ENCODE measurements at places on chromosomes 7 and 10.

DNA sequence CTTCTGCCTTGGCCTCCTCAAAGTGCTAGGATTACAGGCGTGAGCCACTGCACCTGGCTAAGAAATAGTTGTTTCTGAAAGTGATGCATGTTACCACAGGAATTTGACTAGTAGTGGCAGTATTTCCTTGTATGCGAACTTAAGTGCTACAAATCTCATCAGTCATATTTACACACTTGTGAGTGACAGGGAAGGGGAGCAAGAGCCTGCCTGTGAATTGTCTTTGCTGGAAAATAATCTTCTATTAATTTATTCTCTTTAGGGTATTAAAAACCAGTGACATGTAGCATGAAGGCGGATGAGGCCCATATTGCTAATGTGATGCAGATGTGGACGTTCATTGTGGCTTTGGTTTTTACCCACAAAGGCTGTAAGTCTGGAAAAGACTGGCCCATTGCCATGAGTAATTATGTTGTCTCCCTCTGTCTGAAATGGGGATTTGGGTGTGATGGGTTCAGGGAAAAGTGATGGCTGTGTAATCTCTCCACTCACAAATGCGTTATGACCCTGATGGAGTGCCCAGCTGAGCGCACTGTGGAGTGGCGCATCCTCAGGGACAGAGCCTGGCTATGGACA, 97.6 kb downstream of the CCNY start:
- DNase-seq = no peak

GRCh38 chr10:110035070-110035921, 27.5 kb downstream of the ADD3 start:
- DNase-seq = no peak

GRCh38 chr7:134758981-134759380, 20.5 kb upstream of the CALD1 start:
- DNase-seq = no peak

DNA sequence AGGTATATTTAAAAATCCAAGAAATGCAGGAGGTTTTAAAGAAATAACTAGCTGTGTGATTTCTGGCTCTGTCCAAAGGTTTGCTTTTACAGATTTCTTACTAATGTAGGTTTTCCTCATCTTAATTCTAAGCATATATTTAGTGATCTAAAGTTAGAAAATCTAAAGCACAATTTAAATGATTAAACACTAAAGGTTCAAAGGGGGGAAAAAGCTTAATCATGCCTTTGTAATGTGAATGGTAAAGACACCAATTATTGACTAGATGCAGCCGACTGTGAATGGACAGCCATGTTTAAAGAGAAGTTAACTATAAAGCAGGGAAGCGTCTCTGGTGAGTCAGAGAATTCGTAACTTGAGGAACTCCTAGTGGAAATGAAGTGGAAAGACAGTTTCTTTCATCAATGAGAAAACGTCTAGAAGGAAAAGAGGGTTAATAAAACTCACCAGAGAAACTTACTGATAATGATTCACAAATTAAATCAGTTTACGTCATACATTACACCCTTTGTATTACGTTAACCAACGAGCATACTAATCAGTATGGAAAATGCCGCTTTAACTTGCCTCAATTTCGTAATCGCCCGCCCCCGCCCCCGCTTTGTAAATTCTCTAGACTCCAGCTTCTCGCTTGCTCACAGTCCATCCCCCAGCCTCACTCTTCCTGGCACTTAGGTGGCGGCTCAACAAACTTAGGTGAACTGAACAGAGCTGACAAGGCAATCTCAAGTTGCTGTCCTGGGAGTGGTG, 1.1 kb upstream of the HBP1 start:
- peak; percentile 81 for DNase-seq

- no peak for DNase-seq
These were observed 9.0 kb upstream of the CFTR start for GRCh38 chr7:117470777-117471176.

DNA sequence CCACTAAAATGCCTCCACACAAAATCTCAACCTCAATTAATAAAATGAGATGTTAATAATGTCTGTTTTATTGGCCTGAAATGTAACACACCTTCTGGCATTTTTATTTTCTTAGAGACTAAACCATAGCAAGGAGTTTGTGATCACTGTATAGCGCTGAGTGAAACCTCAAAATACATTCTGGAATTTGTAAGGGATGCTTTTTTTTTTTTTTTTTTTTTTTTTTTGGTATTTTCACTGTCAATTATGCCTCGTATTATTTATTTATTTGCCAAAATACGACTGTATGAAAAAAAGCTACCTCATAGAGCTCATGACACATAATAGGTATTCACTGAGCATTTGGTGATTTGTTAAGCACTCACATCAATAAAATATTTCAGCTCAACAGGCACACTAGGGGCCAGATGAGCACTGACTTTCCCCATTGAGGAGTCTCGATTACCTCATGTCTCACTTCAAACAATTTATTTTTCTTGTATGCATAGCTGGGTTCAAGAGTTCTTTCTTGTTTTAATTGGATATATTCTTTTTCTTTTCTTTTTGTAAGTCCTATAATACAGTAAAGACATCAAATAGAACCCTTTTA, 36.5 kb downstream of the SEMA3C start:
- no peak for DNase-seq

GRCh38 chr7:10034843-10035556, 938.7 kb upstream of the PHF14 start:
- DNase-seq = no peak

DNA sequence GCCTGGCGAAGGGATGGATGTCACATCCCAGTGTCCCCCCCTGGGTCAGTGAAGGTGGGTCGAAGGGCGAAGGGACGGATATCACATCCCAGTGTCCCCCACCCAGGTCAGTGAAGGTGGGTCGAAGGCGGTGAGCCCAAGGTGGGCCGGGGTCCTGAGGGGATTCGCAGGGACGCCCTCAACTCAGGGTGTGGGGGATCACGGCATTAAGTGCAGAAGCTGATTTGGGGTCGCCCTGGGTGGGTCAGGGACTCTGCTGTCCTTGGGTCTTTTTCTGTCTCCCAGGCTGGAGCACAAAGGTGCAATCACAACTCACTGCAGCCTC, 21.9 kb downstream of the ADAP1 start:
- DNase-seq = no peak

DNA sequence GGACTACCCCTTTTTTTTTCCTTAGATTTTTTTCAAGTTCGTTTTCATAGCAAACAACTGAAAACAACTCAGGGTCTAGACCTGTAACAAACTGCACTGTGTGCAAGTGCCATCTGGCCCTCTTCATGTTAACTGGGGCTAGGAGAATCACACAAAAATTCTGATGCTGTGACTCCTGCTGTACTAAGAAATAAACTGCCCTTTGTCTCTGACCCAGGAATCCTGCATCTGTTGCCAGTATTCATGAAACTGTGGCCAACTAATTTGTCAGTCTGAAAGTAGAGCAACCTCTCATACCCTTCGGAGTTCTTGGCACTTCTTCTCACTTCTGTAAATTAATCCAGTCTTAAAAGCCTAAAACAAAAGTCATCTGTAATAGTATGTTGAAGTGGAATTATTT, 218.4 kb upstream of the PCDH15 start:
- peak; percentile 58 for DNase-seq

GRCh38 chr7:25586513-25586912, 358.2 kb upstream of the NPVF start:
- no peak for DNase-seq

DNA sequence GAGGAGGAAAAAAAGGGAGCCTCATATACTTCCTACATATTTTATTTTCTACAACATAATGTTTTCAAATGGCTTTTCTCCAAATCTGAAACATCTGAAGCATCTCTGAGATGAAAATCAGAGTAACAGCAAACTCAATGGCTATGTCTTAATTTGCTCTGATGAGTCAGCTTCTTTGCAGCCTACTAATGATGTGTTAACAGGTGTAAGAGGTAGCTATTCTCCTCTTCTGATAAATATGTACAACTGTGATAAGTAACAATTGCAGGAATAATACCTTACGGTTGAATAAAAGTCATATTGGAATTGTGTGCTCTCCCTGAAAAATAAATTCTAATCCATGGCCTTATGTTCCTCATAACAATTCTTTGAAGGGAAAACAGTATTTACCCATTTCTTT, 45.2 kb downstream of the GNAT3 start:
- no peak for DNase-seq

DNA sequence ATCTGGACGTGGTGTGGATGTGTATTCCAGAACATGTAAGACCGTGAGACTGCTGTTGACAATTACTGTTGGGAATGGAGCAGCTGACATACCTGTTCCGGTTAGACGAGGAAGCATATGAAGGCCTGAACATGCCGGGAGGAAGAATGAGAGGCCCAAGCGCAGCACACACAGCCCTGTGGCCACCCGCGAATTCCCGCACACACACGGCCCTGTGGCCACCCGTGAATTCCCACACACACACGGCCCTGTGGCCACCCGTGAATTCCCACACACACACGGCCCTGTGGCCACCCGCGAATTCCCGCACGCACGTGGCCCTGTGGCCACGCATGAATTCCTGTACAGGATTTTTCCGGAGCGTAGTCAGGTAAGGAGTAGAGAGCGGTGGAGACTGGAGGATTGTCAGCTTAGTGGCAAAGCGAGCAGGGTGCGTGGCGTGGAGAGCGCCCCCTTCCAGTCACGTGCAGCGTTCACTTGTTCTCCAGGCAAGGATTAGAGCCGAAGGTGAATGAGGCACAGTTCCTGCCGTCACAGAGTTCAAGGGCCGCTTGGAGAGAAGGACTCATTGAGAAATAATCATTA, 9.5 kb upstream of the SUN1 start:
- no peak for DNase-seq

GRCh38 chr10:13998163-13998835, 332.4 kb downstream of the FRMD4A start:
- no peak for DNase-seq

GRCh38 chr10:77463967-77464745, 173.5 kb downstream of the KCNMA1 start:
- DNase-seq = no peak

DNA sequence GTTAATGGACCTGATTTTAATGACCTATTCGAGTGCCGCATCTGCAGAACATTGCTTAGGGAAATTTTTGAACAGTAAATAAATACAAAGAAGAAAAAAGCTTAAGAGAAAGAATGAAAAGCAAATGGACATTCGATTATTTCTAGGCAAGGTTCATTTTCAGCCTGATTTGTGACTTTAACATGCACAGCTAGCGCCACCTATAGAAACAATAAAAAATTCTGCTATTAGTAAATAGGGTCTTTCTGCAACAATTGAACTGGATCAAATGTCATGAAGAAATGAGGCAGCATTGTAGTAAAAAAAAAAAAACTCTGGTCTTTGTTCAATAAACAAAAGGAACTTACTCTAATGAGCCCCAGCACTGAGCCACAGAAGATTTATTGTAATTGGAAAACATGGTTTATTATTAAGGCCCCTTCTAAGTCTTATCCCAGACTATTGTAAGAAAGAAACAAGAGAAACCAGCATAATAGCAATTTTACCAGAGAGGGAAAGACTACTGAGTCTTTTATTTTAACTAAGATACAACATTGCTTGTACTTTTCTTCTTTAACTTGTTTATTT, 41.4 kb upstream of the GHITM start:
- peak; percentile 10 for DNase-seq

DNA sequence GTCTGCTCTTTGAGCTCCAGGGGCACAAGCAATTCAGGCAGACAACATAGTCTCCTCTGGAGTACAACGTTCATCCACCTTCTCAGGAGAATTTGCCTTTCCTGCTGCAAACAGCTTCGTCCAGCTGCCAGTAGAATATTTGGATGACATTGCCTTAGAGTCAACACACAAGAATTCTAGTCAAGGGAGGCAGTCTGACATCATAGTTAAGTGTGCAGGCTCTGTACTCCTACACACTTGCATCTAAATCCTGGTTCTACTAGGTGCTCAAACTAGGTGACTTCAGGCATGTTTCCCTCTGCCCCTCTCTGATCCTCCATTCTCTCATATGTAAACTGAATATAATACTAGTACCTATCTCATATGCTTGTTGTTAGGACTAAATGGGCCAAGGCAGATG, 314.8 kb downstream of the HPSE2 start:
- DNase-seq = no peak

- no peak for DNase-seq
These were observed 94.3 kb downstream of the AUTS2 start for GRCh38 chr7:69692611-69693010.

DNA sequence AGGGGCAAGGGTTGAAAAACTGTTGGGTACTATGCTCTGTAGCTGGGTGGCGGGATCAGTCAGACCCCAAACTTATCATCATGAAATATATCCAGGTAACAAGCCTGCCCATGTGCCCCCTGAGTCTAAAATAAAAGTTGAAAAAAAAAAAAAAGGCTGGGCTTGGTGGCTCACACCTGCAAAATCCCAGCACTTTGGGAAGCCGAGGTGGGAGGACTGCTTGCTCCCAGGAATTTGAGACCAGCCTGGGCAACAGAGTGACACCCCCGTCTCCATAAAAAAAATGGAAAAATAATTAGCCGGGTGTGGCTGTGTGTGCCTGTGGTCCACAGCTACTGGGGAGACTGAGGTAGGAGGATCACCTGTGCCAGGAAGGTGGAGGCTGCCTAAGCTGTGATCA, 83.5 kb downstream of the VIPR2 start:
- DNase-seq = no peak

DNA sequence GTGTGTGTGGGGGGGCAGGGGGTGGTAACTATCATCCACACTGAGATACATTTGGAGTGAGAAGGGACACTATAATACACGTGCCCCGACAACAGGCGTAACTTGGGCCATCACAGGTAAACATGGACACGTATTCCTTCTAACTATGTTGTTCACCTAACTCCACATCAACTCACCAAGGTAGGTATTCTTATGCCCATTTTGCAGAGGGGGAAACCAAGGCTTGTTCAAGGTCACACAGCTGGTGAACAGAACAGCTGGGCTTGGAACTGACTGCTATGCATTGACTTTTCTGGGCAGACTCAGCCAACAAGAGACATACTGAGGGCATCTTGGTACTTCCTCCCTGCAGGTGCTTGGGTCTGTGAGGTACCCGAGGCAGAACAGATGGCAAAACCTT, 170.1 kb downstream of the ADAM12 start:
- DNase-seq = no peak

- no peak for DNase-seq
These were observed 6.5 kb downstream of the PTPRE start for GRCh38 chr10:127913368-127913759.

GRCh38 chr10:104232613-104233102, 494 bp upstream of the CFAP43 start:
- DNase-seq = no peak

DNA sequence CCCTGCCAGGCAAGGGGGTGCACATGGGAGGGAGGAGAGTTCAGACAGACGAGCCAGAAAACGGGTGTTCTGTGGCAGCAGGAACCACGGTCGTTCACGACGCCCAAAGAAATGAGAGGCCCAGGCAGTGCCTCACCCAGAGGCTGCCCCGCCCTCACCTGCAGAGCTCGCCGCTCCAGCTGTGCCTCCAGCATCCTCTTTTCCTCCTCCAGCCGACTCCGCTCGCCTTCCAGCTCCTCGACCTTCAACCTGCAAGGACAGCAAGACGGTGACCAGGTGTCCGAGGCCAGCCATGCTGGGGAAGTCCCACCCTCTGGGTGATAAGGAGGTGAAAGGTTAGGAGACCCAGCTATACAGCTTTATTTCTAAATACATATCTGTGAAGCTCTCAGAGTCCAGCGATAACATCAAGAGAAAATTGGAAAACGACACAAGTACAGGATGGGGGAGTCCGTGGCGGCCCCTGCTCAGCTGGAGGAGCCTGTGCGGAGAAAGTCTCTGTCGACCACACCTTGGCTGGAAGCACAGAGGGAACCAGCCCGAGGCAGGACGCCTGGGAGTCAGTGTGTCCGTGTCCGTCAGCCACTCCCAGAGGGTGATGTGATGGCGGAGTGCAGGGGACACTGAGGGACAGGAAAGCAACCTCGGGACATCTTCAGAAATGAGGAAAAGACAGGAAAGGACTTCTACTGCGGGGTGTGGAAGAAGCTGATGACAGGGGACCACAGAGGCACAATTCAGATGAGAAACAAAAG, 275.1 kb downstream of the MAD1L1 start:
- DNase-seq = no peak

Measured in globus pallidus (tissue), 1 donor.